ENCODE measurements at places on chromosomes 2 and 18.

GRCh38 chr18:63213331-63213900, 106.2 kb downstream of the BCL2 start:
- no peak for DNase-seq

DNA sequence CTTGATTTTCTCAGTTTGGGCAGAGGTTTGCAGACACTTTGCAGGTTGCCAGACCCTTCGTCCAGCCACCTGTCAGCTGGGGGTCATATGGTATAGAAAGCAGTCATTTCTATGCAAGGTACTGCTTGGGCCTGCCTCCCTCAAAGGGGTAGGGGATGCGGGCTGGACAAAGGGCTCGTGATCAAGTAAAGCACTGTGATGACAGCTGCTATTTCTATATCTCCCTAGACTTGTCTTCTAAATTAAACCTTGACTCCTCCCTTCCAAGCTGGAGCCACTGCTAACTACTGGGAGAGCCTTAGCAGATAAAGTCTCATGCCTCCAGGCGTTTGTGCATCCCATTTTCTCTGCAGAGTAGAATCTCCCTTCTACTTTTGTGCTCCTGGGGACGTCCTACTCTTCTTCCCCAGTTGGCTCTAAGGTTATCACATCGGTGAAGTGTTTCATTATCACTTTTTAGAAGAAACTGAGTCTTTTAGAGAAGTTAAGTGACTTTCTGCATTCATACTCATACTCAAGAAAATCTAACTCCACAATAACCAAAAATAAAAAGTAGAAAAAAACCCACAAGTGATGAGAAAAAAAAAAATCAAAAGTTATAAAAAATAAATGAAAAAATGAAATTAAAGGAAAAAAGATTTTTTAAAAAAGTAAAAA, 710 bp upstream of the XRCC5 start:
- no peak for DNase-seq

DNA sequence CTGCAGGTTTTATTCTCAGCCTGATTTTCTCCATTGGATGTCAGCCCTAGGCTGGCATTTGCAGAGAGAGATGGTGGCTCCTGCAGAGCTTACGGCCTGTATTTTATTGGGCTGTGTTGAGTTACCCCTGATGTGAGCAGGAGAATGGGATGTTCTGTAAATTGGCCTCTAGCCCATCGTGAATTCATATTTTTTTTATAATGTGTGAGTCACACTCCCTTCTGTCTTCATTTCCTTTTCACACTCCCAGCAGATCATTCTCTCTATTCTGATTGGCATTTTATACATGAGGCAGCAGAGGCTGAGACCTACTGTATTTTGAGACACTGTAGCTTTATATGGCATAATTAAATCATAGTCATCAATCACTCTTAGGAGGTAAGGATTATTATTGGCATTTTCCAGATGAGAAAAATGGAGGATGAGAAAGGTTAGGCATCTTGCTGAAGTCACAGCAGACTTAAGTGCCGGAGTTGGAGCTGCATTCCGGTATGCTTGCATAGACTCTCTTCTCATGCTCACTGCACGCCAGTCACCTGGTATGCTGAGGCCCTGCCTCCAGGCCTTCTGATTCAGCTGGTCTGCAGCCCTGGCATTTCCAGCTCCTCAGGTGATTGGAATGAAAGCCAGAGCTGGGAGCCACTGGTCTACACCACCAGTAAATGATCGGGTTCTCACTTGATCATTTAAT, 142.4 kb downstream of the NEDD4L start:
- DNase-seq, result no peak

GRCh38 chr2:99631700-99632099, 141.9 kb upstream of the REV1 start:
- no peak for DNase-seq

- peak; percentile 21 for DNase-seq
Observed at GRCh38 chr2:108449410-108450130, 564 bp downstream of the GCC2 start.

DNA sequence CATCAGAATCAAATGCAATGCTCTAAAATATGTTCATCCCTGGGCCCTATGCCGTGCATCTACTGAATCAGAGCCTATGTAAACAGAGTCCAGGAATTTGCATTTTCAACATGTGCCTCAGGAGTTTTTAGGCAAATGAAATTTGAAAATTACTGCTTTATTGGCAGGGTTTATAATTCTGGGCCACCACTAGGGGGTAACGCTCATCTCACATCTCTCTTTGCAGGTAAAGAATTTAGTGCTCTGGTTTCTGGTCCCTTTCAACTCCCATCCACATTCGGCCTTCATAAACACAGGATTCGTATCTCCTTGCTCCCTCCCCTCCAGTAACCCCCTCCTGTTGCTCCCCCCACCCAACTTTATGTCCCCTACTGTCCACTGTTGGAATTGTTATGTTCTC, 49.3 kb downstream of the LYPD6B start:
- DNase-seq, result no peak

- DNase-seq, result no peak
Observed at GRCh38 chr2:192166946-192167345, 27.8 kb downstream of the TMEFF2 start.

GRCh38 chr2:133458280-133458679, 110.0 kb downstream of the NCKAP5 start:
- DNase-seq, result no peak

- DNase-seq, result no peak
Observed at GRCh38 chr2:67625690-67626475, 228.8 kb downstream of the ETAA1 start.

DNA sequence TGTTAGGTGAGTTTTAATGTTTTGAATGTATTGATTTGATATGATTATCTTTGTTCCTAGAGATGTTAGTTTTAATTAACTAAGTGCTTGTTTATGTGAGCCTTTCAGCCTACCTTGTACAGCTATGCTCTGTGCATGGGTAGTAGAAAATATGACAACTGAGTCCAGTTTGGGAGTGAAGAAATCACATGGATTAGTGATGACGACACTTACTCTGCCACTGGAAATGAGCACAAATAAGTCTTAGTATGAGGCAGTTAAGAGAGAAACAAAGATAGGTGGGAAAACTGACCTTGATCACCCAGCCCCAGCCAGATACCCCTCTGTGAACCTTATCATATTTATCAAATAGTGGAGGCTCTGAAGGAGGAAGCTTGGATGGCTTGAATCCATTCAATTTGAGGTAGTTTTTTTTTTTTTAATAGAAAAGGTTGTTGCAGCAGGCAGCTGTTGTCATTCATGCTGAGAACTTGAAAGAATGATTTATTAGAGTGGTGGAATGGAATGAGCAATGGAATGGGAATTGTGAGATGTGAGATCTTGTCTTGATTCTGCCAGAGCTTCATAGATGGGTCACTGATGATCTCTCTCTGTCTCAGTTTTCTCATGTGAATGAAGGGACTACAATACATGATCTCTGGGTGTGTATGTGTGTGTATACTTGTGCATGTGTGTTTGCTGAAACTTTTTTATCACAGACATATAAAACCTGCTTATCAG, 96.4 kb downstream of the MAP3K20 start:
- no peak for DNase-seq

- DNase-seq, result no peak
Observed at GRCh38 chr2:200405599-200406298, 99.3 kb downstream of the SPATS2L start.

GRCh38 chr18:67600181-67601180, 84.0 kb upstream of the DSEL start:
- no peak for DNase-seq

DNA sequence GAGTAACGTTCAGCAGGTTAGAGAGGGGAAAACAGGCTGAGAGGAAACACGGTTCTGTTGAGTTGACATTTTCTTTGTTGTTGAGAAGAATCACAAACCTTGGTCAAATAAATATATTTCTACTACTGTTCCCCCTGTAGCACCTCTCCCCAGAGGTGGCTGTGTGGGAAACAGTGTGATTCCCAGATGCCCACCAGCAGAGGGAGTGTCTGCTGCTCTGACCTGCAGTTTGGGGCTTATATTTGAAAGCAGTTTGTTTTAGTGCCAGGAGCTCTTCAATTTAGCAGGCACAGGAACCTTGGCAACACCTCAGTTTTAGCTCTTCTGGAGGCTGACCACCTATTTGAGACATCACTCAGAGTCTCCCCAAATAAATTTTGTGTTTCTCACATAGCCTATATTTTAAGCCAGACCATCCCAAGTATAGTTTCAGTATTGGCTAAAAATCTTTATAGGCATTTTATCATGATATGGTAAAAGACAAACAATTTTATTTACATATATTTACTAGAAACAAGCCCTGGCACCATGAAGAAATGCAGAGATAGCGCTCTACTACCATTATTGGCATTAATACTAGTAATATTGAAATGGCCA, 75.7 kb downstream of the PIK3C3 start:
- peak; percentile 31 for DNase-seq

DNA sequence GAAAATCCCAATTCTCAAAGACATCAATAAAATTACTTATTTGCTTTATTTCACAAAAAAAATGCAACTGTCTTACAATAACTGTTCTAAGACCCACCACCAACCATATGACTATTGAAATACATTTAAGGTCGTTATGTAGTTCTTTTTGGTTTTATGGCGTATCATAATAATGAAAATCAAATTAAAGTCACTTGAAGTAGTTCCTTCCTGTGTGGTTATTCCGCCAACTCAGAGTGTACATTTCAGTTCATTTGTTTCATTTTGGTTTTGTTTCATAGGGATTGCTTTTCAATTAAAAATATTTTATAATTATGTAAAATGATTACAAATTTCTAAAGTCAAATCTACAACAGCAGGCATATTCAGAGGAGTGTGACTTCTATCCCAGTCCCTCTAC, 45.9 kb upstream of the AAK1 start:
- no peak for DNase-seq

DNA sequence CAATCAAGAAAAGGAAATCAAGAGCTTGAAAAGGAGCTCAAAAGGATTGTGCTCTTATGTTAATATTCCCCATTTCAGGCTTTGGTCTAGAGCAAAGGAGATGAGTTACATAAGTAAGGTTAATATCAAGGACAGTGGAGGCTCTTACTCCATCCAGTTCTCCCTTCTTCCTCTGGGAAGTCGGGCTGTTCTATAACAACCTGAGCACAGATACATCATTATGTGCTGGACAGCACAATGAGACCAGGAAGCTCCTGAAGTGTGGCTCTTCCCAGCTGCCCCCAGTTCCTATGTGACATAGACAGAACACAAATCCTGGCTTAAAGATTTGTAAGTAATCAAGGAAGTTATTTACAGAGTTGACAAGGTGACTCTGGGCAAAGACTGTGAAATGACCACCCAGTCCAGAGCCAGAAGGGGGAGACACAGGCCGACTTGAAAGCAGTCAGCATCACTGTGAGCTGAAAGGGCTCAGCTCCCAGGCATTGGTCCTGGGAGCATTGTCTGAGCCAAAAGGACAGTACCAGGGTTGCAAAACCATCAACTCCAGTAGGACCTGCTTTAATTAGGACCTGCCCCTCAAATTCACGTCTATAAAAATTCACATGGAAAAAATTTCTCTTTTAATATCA, 917.6 kb upstream of the ACVR2A start:
- peak; percentile 57 for DNase-seq

DNA sequence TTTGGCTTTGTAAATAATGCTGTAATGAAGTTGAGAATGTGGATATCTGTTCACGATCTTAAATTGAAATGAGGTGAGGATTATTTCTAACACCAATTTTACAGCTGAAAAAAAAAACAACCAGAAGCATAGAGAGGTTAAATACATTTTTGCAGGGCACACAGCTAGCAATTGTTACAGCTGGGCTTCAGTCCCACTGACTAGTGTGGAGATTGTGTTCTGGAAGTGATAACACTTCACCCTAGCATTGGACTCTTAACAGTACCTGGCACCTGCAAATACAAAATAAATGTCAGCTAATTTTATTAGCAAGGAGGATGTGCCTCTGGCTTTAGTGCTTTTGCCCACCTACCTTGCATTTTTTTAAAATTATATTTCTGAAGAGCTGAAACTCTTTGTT, 28.8 kb downstream of the CAVIN2 start:
- DNase-seq, result no peak

DNA sequence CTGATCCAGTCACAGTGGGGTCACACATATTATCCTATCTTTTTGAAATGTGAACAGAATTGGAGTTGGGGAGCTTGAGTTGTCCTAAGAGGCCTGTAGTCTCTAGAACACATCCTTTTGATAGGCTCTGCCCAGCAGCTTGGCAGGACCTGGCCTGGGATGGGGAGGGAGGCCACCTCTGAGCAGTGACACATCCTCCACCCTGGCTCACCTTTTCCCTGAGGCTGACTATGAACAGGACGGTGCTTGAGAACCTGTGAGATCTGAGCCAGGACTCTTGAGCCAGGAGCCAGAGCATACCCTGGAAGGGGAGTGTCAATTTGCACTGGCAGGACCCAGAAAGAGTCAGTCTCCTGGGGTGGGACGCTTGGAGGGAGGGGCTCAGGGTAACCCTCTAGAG, 17.7 kb upstream of the ATP6V1B1 start:
- no peak for DNase-seq

- no peak for DNase-seq
Observed at GRCh38 chr2:202965810-202966460, 48.7 kb upstream of the NBEAL1 start.

GRCh38 chr2:121090088-121090715, 194.8 kb downstream of the TFCP2L1 start:
- DNase-seq, result no peak

DNA sequence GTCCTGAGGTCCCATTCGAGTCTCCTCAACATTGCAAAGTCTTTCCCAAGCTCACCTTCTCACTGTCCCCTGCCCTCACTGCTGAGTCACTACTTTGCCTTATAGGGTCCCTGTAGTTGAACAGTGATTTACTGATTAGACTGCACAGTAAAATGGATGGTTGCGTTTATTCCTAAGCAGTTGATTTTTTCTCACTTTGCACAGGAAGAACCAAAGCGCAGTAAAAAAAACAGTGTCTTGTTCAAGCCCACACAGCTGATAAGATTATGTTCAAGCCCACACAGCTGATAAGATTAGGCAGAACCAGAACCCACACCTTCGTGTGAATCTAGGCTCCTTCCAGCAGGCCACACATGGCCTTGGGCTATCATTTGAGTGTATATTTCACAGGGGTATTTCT, 215.3 kb upstream of the COPS8 start:
- no peak for DNase-seq

- DNase-seq, result peak; percentile 72
Observed at GRCh38 chr2:44479127-44479887, 117.6 kb downstream of the CAMKMT start.

- DNase-seq, result no peak
Observed at GRCh38 chr2:59458800-59459199, 1094.7 kb downstream of the BCL11A start.

DNA sequence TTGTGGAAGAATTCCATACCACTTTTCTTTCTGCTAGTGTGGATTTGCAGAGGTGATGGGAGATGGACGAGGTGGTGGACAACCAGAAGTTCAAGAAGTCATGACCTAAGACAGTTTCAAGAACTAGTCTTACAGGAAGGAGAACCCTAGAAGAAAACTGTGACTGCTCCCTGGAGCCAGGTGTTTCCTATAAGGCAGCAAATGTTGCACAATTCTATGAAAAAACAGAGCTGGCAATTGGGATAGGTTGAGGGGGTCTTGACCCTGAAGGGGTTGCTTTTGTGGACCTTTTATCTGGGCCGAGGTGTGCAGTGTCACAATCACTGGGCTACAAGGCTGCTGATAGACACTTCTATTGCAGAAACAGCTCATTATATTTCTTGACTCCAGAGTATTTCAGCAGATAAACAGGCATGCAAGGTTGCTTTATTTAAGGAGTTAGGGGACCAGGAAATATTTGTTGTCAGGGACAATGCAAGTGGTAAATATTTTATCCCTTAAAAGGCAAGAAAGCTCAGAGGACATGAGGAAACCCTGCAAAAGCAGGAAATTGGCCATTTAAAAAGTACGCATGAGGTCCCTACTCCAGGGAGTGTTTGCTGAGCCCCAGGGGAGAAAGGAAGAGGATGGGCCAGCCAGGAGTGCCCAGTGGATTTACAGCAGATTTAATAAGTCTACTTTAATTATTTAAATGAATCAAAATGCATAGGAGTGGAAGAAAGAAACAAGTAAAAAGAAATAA, 22.9 kb downstream of the APCDD1 start:
- DNase-seq, result no peak

Data from HEK293T (cell line).